ENCODE measurements at places on chromosomes 11 and 22.

DNA sequence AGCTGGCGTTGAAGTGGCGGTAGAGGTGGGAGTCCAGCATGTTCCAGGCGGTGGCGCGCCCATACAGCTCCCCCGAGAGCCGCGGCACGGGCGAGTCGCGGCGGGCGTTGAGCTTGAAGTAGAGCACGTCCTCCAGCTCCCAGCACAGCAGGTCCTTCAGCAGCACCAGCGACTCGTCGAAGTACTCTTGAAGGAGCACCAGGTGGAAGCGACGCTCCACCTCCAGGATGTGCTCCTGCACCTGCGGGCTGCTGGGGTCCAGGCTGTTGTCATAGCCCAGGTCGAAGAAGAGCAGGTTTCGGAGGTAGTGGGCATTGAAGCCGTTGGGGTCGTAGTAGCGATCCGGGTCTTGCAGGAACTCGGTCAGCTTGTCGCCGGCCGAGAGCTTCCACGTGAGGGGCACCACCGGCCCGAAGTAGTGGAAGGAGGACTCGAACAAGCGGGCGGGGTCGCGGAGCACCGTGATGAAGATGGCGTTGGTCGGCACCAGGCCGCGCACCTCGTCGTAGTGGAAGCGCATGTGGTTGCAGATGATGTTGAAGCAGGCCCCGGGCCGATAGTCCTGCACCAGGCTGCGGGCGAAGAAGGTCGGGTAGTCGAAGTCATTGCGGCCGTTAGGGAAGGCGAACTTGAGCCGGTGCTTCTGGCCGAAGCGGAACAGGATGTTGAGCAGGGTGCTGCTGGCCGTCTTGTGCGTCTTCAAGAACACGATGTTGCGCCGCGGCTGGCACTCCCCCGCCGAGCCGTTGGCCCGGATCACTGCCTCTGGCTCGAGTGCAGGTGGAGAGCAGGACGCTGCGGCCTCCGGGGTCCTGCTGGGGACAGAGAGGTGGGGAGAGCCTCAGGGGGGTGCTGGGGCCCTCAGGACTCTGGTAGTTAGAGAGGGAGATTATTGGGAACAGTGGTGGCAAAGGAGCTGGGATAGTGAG, 9.0 kb upstream of the SEC14L6 start:
- no peak for DNase-seq

DNA sequence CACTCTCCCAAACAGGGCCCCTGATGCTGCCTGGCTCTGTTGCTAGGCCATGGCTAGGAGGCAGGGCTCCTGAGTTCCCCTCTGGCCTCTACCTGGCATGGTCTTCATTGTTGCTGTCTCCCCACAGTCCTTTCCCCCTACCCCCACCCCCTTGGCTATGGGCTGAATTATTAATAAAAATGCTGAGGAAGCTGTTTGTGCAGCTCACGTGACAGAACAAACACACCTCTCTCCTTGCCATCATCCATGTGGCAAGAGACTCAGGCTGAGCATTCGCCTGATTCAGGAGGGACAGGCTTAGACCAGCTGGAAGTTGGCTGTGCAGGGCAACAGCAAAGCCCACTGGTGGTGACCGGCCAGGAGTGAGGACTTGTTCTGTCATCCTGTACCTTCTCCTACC, 4.2 kb upstream of the SYT7 start:
- no peak for DNase-seq

- DNase-seq = no peak
Observed at GRCh38 chr22:22531770-22532546, 11.9 kb upstream of the ZNF280A start.

GRCh38 chr11:61293867-61294716, 1.0 kb downstream of the VWCE start:
- DNase-seq = peak; percentile 74

GRCh38 chr11:121649798-121650197, 197.0 kb upstream of the SORL1-AS1 start:
- no peak for DNase-seq

DNA sequence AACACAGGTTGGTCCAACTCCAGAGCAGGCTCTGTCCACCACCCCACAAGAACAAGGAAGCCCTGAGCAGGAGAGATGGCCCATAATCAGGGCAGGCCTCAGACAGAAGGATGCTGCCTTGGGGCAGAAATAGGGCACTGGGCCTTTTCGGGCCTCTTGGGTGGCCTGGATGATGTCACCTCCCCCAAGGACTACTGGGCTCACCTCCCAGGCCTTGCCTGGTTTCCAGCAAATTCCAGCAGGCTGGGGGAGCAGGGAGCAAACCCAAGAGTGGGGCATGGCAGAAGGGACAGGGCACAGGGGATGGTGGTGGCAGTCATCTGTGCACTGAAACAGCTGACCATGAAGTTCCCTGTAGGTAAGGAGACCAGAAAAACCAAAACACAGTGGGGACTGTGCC, 5.3 kb upstream of the NAA40 start:
- no peak for DNase-seq

All from activated CD8-positive, alpha-beta memory T cell treated with anti-CD3 and anti-CD28 coated beads, Interleukin-2, amount 10 ng/mL, durations not matched to agents 7 days and 5 days (primary cell).